ENCODE measurements at places on chromosomes 4 and X.

DNA sequence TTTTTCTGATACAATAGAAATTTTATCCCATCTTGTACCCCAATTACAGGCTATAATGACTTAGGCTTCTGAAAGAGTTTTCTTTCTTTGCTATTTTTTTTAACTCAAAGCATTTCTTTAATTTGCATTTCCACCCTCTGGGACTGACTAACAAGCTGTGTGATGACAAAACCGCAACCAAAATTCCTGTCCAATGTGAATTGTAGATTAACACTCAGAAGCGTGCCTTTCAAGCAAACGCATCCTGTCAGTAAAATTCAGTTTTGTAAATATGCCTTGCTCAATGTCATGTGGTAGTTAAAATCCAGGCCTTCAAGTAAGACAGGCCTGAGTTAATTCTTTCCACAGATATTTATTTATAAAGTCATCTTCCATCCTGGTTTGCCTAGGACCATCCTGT is 50.3 kb downstream of the STK32B start:
- DNase-seq: no peak

DNA sequence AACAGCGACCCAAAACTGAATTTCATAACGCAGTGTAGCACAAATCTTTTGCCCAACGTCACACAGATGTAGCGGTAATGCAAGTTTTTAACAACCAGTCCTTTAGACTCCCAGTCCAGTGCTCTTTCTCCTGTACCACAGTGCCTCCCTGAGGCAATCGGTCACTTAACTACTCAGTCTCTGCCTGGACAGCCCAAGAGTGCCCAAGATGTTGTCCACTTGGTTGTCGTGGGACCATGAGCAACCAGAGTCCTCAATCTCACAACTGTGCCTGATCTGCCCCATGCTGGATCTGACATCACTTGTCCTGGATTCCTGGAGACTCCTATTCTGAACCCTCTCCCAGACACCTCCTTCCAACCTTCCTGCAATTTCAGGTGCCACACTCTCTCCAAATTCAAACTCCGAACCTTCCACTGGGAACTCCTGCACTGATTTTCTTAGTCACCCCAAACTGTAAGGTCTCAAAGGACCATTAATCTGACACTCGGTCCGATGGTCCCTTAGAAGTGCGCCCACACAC is 702 bp downstream of the MMGT1 start:
- DNase-seq: no peak

- DNase-seq: no peak
Measured at GRCh38 chr4:75673959-75674328, 733 bp upstream of the G3BP2 start.

- DNase-seq: no peak
Measured at GRCh38 chr4:138225477-138225876, 16.7 kb downstream of the SLC7A11 start.

DNA sequence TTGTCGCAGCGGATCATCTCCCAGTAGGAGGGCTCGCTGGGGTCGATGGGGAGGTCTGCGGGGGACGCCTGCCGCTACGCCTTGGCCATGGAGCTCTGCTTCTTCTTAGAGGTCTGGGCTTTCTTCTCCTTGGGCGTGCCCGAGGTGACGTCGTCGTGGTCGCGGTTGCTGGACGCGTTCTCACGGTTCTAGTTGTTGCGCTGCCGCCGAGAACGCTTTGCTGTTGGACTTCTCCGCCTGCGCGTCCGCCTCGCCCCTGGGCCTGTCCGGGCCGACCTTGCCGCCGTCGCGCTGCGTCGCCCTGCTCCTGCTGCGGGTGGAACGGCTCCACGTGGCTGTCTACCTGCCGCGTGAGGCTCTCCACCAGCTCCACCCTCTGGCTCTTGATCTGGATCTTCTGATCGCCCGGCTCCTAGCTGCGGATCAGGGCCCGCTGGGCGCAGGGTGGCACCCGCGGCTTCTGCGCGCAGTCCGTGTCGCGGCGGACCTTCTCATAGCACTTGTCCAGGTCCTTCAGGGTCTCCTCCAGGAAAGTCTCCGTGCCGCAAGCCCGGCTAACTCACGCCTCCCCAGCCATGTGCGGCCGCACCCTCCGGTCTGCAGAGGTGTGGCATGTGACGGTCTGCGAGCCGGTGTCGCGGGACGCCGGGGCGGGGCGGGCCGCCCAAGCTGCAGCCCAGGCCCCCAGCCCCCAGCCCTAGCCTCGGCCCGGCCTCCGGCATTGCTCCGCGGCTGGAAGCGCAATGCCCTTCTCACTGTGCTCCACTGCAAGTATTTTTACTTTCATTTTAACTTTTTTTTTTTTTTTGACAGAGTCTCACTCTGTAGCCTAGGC is 40.5 kb upstream of the OGT start:
- DNase-seq: peak; percentile 43

DNA sequence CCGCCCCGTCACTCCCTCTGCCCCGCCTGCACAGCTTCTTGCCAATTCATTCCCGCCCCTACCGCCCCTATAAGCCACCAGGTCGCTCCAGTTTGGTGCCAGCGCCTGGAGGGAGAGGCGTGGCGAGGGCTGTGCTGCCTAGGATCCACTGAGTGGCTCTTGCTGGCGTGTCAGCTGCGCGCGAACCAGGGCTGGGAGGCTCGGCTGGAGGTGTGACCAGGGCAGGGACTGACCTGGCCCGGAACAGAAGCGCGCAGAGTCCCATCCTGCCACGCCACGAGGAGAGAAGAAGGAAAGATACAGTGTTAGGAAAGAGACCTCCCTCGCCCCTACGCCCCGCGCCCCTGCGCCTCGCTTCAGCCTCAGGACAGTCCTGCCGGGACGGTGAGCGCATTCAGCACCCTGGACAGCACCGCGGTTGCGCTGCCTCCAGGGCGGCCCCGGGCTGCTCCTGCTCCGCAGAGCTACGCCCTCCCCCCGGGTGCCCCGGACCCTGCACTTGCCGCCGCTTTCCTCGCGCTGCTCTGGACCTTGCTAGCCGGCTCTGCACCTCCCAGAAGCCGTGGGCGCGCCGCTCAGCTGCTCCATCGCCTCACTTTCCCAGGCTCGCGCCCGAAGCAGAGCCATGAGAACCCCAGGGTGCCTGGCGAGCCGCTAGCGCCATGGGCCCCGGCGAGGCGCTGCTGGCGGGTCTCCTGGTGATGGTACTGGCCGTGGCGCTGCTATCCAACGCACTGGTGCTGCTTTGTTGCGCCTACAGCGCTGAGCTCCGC is at the start of gene GPR78:
Gene GPR78, plus strand, starts transcription at position 72 of the 773 bp plus-strand sequence. Its CDS starts 591 bp downstream, at position 663.
- peak; percentile 32 for DNase-seq

DNA sequence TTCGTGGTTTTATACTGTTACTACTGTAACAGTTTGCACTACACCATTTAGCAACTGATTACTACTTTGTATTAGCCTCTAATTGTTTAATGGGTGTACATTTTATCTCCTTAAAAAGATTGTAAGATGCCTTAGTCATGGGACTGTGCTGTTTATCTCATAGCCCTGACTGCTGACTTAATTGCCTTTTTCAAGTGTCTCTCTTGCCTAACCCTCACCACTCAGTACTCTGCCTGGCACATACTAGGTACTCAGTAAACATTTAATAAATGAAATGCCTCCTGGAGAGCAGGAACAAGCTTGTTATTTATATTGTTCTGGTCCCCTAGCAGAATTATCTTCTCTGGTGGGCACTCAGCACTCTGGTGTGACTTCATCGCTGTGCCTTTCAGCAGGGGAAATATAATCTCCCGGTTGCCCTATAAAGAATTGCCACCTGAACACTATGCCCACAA is 1.7 kb upstream of the STIM2 start:
- no peak for DNase-seq

DNA sequence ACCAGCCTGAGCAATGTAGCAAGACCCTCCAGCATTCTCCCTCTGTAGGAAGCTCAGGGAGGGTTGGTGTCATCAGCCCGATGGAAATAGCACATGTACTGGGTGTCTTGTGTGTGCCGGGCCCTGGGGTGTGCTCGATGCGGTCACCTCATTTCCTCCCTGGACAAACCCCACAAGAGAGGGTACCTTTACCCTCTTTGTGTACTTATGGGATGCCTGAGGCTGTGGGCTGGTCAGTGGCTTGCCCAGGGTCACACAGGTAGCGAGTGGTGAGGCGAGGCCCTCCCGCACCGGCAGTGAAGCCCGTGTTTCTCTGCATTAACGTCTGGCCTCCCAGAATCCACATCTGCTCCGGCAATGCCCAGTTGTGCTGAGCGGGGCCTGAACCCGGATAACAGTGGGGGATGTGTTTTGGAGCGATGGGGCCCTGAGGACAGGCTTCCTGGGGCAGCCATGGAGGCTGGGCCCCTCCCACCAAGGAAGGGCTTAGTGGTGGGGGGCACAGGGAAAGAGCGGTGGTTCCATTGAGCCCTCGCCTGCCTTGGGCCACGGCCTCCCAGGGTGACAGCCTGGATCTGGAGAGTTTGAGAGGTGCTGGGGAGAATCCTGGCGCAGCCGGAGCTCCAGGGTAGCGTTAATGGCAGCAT is 8.1 kb downstream of the PSAPL1 start:
- DNase-seq: no peak

GRCh38 chr4:128979934-128980333 is 113.4 kb downstream of the SCLT1 start:
- DNase-seq: no peak

- no peak for DNase-seq
Measured at GRCh38 chr4:40321574-40322275, 13.4 kb upstream of the CHRNA9 start.

DNA sequence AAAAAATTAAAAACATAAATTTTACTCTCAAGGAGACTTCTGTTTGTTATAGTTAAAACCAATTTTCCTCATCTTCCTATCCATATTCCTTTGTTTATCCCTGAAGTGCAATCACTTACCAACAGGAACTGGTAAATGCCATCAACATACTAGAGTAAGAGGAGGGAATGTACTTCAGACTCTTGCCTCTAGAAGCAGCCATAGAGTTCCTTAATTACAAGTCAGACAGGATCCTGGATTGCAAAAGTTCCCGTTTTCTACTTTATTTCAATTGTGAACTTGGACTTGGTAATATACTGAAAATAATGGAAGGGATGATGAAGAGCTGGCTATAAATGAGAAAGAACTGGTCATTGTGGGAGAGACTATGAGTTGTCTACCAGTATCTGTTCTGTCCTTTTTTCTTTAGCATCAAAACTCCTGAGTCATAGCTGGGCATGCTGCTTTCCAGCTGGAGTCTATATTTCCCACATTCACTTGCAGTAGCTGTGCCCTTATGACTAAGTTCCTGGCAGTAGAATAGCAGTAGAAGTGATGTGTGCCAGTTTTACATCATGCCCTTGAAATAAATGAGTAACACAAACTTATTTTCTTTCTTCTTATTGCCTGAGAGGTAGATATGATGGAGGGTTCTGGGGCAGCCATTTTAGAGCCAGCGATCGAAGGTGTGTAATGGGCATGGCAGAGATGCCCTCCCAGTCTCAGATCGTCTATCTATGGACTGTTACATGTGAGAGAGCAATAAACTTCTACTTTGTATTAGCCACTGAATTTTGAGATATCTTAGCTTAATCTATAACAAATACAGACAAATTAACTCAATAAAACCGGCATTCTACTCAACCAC is 26.8 kb upstream of the SPARCL1 start:
- DNase-seq: no peak

GRCh38 chr4:37132351-37132974 is 112.1 kb upstream of the NWD2 start:
- no peak for DNase-seq

GRCh38 chr4:46392421-46392820 is 2.5 kb upstream of the GABRA2 start:
- DNase-seq: no peak

DNA sequence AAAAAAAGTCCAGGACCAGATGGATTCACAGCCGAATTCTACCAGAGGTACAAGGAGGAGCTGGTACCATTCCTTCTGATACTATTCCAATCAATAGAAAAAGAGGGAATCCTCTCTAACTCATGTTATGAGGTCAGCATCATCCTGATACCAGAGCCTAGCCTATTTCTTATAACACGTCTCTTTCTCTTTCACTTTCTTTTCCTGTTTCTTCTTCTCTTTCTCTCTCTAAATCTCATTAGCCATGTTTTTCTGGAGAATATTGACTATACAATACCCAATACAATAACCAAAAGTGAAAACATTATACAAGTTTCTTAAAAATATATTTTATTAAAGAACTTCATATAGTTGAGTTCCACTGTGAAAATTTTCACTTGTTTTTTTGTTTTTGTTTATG is 1154.9 kb upstream of the PCDH7 start:
- no peak for DNase-seq

GRCh38 chr4:5710961-5711478 is at the start of gene EVC:
Gene EVC (plus strand): TSS chr4:5711201. CDS start chr4:5711381, 180 bp downstream.
- peak; percentile 23 for DNase-seq

DNA sequence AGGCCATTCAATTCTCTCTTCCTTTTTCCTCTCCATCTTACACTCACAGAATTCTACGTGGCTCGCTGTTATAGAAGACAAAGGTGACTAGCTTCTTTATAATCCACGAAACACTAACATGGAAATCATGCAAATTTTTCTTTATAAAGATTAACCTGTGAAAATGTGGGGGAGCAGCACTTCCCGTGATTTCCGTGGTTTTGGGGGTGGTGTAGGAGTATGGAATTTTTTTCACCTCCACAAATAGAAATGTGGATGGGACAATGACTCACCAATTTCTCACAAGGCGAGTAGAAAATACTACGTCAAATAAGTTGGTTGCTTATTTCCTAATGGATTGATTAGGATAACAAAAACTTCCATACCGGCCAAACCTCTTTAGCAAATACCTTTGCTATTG is 719.2 kb upstream of the TENM3 start:
- no peak for DNase-seq

DNA sequence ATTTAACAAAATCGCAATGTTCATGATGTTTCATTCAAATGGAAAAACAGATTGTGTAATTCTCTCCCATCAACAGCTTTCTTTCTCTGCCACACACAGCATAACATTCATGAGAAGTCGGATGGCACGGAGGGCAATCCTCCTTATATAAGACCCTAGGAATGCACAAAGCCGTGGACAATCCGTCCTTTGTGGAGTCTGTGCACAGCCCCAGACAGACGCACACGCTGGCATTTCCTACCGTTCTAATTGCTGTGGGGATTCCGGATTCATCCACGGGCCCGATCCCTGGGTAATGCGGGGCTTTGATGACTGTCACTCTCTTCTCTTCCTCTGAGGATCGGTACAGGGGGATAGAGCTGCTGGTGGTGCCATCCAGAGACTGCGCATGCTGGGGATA is 121.9 kb upstream of the PDLIM3 start:
- DNase-seq: no peak

- DNase-seq: no peak
Measured at GRCh38 chr4:174131901-174132300, 151.6 kb downstream of the FBXO8 start.

- DNase-seq: peak; percentile 3
Measured at GRCh38 chr4:86594559-86595425, 677 bp downstream of the PTPN13 start.

Data from activated T-cell treated with anti-CD3 and anti-CD28 coated beads for 48 hours (primary cell).